Kidney (tissue), 22 donors: ENCODE measurements at places on chromosomes 3 and 15. TPM values are rescaled to one million over a fixed set of nuclear protein-coding genes. Genes with fewer than 3 reads are reported as not detected.

- DNase-seq, result no peak
Measured at GRCh38 chr3:157201648-157202278, 41.8 kb upstream of the CCNL1 start.

DNA sequence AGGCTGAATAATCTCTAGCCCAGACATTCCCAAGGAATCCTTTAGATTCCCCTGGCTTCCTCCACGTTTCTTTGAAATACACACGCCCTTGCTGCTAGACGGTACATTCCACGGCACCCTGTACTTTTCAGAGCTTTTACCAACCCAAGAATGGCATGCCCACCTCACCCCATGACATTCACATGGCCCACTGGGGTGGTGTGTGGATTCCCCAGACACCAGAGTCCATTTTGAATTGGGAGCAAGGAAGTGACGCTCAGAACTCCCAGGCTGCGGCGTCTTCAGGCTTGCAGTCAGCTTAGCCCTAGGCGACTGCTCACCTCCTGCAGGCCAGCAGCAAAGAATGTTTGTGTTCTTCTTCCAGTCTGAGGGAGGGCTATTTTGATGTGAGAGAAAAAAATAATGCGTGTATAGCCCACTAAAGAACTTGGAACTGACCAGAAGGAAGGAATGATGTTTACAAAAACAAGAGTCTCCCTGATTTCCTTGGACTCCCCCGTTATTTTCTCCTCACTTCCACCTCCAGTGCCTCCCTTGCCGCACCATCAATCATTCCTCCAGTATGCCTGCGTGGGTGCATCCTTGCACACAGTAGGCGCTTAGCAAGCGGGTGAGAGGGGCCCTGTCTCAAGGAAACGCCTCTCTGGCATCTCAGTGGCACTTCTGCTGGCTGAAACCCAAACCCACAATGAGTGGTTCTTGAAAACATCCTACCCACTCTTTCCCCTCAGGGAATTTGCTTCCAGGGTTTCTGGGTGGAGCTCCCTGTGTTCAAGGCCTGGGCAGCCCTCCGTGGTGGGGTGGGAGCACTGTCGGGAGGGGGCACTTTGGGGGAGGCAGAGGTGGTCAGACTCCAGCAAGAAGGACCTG is 59.9 kb downstream of the SMAD6 start:
- no peak for DNase-seq

GRCh38 chr3:151091685-151092345 is 6.4 kb downstream of the MED12L start:
- DNase-seq, result no peak

DNA sequence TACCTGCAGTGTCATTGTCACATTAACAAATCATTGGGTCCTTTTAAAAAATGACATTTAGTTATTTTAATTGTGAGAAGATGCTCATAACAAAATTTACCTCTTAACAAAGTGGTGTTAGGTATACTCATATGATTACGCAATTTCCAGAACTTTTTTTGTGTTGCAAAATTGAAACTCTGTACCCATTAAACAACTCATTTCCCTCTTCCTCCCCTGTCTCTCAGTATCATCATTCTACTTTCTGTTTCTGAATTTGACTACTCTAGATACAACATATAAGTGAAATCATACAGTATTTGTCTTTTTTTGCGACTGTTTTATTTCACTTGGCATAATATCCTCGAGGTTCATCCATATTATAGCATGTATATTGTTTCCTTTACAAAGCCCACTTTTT is 58.7 kb upstream of the CHST2 start:
- no peak for DNase-seq

- no peak for DNase-seq
Measured at GRCh38 chr3:117963858-117964257, 1070.8 kb downstream of the IGSF11 start.

DNA sequence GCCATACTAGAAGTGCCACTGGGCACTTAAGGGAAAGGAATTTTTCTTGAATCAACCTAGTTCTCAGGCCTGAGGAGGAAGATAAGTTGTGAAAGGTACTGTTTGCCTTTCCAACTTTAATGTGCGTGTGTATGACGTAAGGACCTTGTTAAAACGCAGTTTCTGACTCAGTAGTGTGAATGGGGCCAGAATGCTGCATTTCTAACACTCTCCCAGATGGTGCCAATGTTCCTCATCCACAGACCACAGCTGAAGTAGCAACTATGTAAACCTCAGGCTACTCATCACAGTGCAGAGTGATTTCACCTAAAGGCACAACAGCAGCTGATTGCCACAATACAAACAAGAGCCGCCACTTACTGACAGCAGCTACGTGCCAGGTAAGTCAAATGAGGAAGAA is 103.6 kb downstream of the OTOL1 start:
- DNase-seq, result no peak

GRCh38 chr3:32613183-32613582 is 42.5 kb upstream of the DYNC1LI1 start:
- DNase-seq, result no peak

DNA sequence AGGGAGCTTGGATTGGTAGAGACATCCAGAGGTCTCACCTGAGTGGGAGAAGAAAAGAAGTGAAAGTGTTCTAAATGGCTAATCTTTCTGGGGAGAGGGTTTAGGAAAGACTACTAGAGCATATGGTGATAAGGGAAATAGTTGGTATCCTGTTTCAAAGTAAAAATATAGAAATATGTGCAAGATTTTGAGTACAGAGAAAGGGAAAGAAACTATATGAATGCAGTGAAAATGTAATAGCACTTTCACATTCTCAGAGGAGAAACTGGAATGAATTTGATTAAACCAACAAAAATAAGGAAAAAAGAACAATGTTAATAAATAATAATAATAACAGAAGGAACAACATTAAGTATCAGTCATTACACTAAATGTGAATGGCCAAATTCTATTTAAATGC is 119.4 kb downstream of the DNAJB8 start:
- DNase-seq, result no peak

DNA sequence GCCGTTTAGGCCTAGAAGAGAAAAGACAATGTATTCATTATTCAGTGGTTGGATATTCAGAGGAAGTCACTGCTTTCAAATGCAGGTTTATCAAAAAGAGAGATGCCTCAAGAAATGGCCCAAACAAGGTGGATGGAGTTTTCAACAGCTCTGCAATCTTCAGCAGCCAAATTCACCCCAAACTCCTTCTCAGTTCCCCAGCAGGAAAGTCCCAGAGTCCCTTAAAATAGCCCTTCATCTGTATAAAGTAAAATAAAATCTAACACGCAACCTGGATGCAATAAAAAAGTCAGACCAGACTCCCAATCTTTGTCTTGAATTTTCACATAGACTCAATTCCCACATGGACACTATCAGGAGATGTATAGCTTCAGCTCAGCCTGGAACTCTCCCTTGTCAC is 101.6 kb upstream of the SPATA12 start:
- no peak for DNase-seq

GRCh38 chr15:75650908-75651809 is 3.4 kb downstream of the SNX33 start:
- no peak for DNase-seq

GRCh38 chr3:65020281-65021160 is 332.7 kb upstream of the ADAMTS9 start:
- DNase-seq, result no peak

- DNase-seq, result no peak
Measured at GRCh38 chr3:10519236-10519635, 13.8 kb upstream of the ATP2B2 start.

The C3orf49 gene
- not detected for total RNA-seq

The P2RY13 gene
- 2.5 TPM for total RNA-seq

The CHCHD4 gene
- 12.8 TPM for total RNA-seq

The UTS2B gene
- 0.41 TPM for total RNA-seq
